ENCODE measurements at places on chromosomes 11 and 22.

GRCh38 chr11:24043842-24044241 is 453.0 kb upstream of the LUZP2 start:
- no peak for DNase-seq

DNA sequence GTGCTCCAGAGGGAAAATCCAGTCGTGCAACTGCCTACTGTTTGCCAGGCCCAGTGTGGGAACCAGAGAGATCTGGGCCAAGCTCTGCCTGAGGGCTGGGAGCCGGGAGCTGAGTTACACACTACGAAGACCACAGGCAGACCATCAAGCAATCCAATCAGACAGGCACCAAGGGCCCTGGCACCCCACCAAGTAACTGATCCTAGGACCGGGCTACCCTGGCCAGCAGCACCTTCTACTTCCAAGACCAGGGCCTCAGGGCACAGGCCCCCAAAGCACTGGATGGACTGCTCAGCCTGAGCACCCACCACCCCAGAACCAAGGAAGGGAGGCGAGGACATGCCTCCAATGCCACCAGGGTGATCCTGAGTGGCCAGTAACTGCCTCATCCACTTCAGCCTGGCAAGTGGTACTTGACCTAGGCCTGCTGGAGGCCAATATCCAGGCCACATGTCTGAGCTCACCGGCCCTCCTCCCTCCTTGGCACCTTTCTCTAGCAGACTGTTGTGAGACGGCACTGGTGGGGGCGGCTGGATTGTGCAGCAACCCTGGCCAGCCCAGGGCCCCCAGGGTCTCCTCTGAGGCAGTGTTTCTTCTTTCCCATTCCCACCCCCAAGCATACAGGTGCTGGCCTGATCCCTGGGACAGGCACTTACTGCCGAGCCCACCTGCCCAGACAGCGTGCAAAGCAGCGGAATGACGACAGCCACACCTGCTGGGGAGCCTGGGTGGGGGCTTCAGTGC is 20.7 kb upstream of the ARFGAP3 start:
- DNase-seq: no peak

DNA sequence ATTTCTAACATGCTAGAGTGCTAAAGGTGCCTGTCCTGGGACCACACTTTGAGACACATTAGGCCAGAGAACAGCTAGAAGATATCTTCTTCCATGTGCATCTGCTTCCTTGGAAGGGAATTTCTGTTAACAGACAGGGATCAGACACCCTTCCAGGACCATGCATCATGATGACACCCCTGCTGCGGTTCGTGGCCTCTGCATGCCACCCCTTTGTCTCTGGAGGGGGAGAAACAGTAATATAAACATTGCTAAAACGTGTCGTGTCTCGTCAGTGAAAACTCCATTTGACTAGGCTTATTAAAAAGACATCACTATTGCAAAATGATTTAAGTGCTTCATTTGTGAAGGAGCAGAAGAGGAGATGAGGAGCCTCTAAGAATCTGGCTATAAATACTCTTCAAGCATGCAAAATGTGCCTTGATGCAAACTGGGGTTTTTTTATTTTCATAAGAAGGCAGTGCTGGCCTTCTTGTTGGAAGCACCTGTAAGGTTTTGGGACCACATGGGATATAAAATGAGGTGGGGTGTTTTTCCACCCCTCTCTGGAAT is 141.6 kb downstream of the MYO18B start:
- DNase-seq: no peak

DNA sequence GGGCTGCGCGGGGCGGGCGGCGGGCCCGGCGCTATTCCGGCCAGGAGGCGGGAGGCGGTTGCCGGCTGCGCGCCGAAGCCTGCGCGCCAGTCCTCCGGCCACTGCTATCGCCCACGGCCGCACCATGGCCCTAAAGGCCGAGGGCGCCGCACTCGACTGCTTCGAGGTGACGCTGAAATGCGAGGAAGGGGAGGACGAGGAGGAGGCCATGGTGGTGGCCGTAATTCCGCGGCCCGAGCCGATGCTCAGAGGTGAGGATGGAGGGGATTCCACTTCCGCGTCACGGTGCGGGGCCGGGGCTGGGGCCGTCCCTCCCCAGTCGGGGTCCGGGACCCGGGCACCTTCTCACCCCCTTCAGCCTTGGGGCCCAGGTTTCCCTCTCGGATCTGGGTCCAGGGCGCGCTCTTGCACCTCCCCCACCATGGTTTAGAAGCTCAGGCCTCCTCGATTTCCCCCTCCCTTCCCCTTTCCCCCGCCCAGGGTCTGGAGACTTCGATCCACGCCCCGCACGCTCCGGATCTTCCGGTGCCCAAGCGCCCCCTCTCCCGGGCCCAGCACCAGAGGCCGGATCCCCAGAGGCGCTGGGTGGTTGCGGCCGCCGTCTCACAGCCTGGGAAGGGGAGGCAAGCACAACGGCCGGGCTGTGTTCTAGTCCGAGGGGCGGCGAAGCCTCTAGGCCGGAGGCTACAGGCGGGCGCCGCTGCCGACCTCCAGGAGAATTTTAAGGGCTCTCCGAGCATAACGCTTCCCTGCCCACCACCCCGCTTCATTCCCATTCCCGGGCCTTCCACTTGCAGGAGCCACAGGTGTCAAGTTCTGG is 517 bp downstream of the SPINDOC start:
- DNase-seq: peak; percentile 66

- DNase-seq: no peak
Observed at GRCh38 chr22:23306438-23306921, 126.2 kb downstream of the BCR start.

GRCh38 chr22:50035976-50036724 is 21.9 kb downstream of the TTLL8 start:
- DNase-seq: no peak

DNA sequence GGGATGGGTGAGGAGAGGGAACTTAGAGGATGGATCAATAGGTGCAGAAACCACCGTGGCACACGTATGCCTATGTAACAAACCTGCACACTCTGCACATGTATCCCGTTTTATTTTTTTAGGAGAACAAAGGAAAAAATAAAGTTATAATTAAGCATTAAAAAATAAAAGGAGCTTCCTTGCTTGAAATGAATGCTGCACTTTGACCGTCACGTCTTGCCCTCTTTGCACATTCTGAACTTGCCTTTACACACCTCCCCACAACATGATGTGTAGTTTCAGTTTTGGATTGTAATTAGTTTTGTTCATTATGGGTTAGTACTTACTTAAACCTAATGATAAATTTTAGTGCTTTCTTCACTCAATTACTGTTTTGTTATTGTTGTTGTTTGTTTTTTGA is 3.1 kb upstream of the CSRP3 start:
- no peak for DNase-seq
